Stimulated activated CD8-positive, alpha-beta memory T cell treated with anti-CD3 and anti-CD28 coated beads, Interleukin-7, amount 100 ng/mL, for 24 hours (primary cell): ENCODE measurements at places on chromosomes 7 and 10.

DNA sequence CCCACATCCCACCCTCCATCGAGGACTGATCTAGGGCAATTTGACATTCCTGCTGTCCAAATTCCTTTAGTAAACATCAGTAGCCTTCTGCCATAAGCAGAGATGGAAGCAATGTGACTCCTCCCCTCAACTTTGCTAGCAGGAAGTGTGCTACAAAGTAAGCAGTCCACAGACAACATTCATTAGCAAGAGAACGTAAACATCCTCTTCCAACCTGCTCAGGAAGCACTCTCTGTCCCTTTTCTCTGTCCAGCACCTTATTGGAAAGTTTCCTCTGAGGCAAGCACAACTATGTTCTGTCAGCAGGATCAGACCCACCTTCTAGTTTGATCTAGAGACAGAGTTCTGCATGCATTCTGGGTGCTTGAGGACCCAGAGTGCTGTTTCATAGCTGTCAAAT is 48.1 kb upstream of the LRGUK start:
- no peak for DNase-seq

DNA sequence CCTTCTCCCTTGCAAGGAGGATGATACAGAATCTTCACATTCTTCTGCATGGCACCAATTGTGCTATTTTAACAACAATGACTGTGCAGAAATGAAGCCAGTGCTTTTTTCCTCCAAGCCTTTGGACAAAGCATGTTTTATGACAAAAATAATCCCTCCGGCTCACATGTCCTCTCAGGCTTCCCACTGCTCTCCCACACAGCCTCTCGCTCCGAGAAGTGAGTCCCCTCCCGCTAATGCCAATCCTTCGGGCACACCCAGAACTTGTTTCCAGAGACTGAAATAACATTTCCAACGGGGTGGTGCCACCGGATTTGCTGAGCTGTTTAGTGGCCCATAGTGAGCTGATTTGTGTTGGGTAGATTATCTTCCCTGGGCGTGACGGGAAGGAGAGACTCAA is 35.8 kb downstream of the RBM17 start:
- no peak for DNase-seq

GRCh38 chr10:133143200-133143533 is 16.9 kb upstream of the KNDC1 start:
- DNase-seq = no peak

DNA sequence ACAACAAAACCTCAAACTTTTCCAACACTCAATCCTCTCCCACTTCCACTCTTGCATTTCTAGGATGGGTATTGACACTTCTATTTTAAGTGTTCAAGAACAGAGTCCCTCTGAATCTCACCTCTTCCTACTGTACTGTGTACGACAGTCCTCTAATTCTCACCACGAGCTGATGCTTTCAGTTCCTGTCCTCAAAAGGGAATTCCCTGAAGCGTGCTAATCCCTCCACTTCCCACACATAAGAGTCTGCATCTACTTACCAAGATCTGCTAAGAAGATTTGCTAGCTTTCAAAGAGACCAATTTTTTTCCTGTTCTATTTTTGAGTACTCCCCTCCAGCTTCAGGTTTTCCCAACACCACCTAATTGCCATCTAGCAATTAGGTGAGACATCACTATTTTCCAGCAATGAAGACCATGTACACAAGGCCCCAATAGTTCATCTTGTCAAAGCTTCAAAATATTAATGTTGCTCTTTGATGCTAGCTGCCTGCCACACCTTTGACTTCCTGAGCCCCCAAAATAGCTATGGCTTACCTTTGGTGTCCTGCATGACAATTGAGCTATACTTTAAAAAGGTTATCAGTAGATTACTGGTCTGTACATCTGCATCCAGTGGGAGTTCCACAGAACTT is 54.4 kb downstream of the ARMH3 start:
- DNase-seq = no peak

DNA sequence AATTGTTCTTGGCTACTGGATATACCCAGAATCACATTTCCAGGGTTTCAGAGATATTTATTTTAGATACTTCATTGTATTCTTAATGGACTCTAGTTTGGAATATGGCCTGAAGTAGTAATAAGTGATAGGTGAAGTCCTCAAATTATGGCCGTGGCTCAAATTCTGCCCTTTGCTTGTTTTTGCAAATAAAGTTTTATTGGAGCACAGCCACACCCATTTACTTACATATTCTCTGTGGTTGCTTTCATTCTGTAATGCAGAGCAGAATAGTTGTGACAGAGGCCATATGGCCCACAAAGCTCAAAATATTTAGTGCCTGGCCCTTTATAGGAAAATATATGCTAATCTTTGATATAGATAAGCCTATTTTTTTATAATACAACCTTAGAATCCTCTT is 19.5 kb downstream of the ANLN start:
- no peak for DNase-seq

- DNase-seq = no peak
These were observed 4.4 kb upstream of the FAM107B start for GRCh38 chr10:14779001-14779651.

GRCh38 chr7:156064971-156065386 is 252.7 kb upstream of the SHH start:
- DNase-seq = no peak

GRCh38 chr10:15781381-15781960 is 61.7 kb upstream of the ITGA8 start:
- DNase-seq = no peak

DNA sequence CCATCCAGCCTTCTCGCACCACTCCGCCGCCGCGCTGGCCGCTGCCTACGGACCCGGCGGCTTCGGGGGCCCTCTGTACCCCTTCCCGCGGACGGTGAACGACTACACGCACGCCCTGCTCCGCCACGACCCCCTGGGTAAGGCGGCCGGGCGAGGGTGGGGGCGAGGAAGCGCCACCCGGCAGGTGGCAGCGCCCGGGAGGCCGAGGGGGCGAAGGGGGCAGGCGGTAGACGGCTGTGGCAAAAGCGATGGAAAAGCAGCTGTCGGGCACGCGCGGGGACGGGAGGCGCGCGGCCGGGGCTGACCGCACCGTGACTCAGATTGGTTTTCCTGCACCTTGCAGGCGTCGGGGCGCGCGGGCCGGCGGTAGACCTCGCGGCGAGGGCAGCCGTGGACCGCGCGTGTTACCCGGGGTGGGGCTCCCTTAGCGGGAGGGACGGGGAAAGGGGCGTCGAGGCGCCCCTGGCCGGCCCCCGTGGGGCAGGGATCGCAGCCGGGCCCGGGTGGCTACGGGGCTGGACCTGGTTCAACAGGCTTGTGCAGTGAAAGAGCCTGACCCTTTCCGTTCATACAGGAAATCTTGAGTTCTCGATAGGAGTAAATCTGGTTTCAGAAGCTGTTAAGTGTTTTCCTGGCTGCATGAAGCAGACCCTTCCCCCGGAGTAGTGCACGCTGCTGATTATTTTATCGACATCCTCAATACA is 608 bp downstream of the HHEX start:
- no peak for DNase-seq

DNA sequence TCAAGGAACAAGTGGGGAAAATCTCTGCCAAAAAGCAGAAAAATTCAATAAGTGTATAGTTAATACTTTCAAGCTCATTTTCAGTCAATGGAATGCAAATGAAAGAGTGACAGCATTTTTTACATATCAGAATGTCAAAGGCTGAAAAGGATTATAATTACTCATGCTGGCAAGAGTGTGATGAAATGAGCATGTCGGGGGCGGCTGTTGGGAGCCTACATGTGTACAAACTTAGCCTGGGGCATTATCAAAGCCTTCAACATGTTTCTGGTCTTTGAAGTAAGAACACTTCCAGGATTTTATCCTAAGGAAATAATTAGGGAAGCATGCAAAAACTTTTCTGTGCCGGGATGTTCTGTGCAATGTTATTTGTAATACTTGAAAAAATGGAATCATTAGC is 221.7 kb upstream of the LYZL1 start:
- DNase-seq = no peak

GRCh38 chr10:34124522-34125035 is 690.5 kb downstream of the PARD3 start:
- DNase-seq = no peak

- DNase-seq = no peak
These were observed 66.4 kb upstream of the IFRD1 start for GRCh38 chr7:112383671-112384417.

DNA sequence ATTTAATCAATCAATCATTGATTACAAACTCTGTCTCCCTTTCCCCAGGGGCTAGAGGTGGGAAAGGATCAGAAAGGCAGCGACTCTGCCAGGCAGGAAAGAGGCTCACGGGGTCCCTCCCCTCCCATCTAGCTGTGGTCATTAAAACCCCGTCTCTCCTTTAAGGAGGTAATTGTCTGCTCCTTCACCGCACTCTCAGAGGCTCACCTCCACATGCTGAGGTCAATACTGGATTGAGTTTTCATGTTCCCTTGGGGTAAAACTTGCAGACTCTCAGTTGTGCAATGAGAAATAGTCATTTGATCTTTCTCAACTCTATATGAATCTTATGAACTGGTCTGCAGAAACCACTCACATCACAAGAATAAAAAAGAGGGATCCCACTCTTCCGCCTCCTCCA is 368.8 kb downstream of the ADRA2A start:
- DNase-seq = no peak

GRCh38 chr7:100175296-100175935 is 1.8 kb downstream of the GPC2 start:
- no peak for DNase-seq

- no peak for DNase-seq
These were observed 65.1 kb downstream of the MET start for GRCh38 chr7:116736927-116737715.
